Glutamatergic neuron (in vitro differentiated cells): ENCODE measurements at places on chromosomes 11 and 22. TPM values are rescaled to one million over a fixed set of nuclear protein-coding genes. Genes with fewer than 3 reads are reported as not detected.

DNA sequence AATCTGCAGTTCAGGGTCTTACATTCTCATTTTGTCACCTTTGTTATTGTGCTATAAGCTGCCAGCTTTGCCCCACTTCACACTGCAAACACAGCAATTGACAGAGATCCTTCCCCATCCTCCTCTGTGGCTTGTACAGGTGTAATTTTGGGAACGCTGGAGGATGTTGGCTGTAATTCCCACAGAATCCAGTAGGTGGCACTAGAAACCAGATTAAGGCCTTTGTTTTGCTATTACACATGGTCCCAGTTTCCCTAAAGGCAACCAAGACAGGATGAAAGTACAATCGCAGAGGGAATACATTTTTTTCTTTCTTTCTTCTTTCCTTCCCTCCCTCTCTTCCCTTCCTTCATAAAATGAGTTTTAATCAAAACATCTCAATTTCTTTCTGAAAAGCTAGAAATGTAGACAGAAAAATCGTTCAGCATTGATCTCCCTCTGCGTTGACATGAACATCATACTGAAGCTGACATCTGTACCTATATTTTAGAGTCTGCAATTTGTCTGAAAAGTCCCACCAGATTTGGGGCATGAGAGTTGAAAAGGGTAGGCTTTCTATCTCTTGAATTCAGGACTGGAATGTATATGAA is 21.3 kb upstream of the NELL1 start:
- DNase-seq = peak; percentile 35

DNA sequence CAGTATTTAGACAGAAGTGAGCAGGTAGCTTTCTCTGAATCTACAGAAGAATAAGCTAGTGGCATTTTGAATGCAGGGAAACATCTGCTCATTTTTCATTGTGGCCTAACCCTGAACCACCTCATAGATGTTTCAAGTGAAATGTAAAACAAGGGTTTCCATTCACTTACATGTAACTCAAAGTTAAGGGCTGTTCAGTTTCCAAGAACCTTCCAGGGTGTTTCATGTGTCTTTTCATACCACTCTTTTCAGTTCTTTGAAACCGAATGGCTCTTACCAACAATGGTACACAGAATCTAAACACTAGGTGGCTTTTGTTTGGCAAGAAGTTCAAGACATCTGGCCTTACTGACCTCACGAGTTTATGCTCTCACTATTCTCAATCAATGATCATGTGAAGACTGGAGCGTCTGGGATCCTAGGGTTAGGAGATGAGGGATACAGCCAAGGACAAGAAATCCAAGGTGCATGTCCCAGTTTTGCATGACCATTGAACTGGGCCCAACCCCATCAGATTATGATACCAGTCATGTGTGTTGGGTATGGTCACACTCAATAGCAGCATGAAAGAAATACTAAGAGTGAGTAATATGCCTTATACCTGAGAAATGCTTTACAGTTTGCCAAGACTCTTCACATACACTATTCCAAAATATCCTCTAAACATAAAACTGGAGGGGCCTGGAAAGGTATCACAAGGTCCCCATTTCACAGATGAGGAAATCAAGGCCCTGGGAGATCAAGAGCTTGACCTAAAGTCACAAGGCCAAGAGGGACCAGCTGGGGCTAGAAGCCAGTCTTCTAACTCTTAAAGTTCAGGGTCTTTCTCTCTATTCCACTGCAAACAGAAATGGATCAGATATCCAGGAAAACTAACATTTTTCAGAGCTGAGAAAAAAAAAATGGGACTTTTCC is 92.7 kb downstream of the ETS1 start:
- DNase-seq = no peak

SOX10 gene
- not detected for total RNA-seq

TEX54 gene
- 1.0 TPM for total RNA-seq

ART1 gene
- not detected for total RNA-seq
